Activated naive CD8-positive, alpha-beta T cell treated with anti-CD3 and anti-CD28 coated beads, Interleukin-2, amount 10 ng/mL, durations not matched to agents 7 days and 5 days (primary cell): ENCODE measurements at places on chromosomes 2 and 18.

DNA sequence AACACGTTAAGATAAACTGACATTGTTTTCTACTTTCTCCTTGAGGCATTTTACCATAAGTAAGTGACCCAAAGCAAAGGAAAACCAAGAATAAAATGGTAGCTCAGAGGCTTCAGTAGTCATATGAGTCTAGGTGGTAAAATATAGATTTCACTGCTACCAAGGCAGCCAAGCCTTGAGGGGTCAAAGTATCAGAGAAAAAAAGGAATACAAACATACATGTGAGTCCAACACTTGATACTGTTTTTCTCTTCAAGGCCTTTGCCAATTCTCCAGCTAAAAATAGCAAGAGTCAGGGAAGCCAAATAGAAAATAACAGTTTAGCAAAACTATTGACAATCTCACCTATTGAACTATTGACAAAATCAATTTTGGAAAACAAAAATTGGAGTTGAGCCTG lies 925.9 kb downstream of the BCL11A start:
- no peaks in the 10 kb centered on the region for H3K36me3 ChIP-seq
- H3K4me1 ChIP-seq, result no peaks in the 10 kb centered on the region
- H3K4me3 ChIP-seq, result no peak overlapping the region

- H3K36me3 ChIP-seq, result no peaks in the 10 kb centered on the region
- no peaks in the 10 kb centered on the region for H3K27me3 ChIP-seq
- H3K27ac ChIP-seq, result no peak overlapping the region
- DNase-seq, result no peak
- H3K4me3 ChIP-seq, result no peak overlapping the region
- no peaks in the 10 kb centered on the region for H3K4me1 ChIP-seq
Observed at GRCh38 chr2:35421485-35421884, 934.1 kb upstream of the CRIM1 start.

- H3K4me1 ChIP-seq, result peaks cover under 1% of the 10 kb centered on the region
- peaks cover 2% of the 10 kb centered on the region for H3K36me3 ChIP-seq
- no peaks in the 10 kb centered on the region for H3K27me3 ChIP-seq
- H3K4me3 ChIP-seq, result no peak overlapping the region
- no peak overlapping the region for H3K27ac ChIP-seq
Observed at GRCh38 chr2:25369876-25370275, 28.2 kb upstream of the DNMT3A start.

DNA sequence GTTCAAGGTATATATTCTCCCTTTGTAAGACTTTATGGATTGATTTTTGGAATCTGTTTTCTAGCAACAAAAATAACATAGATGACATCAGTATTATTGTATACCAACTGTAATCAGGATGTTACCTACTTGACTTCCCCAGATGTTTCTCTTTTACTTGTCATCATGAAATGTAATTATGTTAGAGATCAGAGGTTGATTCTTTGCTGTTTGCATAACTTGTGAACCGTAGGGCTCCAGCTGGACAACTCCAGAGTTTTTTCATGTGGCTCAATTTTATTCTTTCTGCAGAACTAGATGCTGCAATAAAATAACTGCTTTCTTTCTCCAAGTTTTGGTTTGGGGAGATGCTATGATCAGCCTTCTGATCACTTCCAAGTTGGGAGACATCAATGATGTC lies 58.1 kb downstream of the SPOPL start:
- no peak overlapping the region for H3K27ac ChIP-seq
- no peaks in the 10 kb centered on the region for H3K4me1 ChIP-seq
- H3K27me3 ChIP-seq, result no peaks in the 10 kb centered on the region
- no peak overlapping the region for H3K4me3 ChIP-seq
- peaks cover 23% of the 10 kb centered on the region for H3K36me3 ChIP-seq

DNA sequence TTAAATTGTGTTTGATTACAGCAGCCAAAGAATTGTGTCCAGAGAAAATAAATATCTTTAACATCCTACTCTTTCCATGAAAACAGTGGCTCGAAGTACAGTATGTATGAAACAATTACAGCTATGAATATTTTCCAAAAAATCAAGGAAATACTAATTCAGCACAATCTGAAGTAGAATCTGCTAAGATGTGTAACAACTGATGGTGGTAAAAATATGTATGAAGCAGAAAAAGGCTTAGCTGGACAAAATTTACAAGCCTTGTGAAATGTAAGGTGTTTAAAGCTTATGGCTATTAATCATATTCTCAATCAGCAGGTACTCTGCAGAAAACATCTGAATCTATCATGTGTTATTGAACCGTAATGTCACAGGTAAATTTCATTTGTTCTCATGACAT lies 16.6 kb downstream of the DYM start:
- no peak for DNase-seq
- no peak overlapping the region for H3K4me3 ChIP-seq
- H3K27me3 ChIP-seq, result no peaks in the 10 kb centered on the region
- peaks cover 36% of the 10 kb centered on the region for H3K36me3 ChIP-seq
- H3K4me1 ChIP-seq, result peaks cover 11% of the 10 kb centered on the region

DNA sequence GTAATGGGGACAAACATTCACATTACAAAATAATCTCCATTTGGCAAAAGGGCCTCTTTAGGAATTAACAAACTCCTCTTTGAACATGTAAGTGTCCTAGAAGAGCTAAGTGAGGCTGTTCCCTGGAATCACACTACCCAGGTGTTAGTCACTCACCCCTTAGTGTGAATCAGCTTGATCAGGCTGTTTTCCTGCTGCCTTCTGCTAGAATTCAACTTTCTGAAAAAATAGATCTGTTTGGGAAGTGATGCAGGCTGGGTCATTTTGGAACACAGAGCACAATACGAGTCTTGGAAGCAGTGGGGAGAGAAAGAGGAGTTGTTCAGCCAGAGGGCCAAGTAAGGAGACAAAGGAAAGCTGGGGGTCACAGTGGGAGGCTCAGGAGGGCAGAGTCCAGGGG lies 40.0 kb downstream of the TTC32 start:
- H3K36me3 ChIP-seq, result no peaks in the 10 kb centered on the region
- peaks cover 6% of the 10 kb centered on the region for H3K27me3 ChIP-seq
- H3K4me3 ChIP-seq, result no peak overlapping the region
- DNase-seq, result no peak
- no peak overlapping the region for H3K27ac ChIP-seq
